Daoy (cell line): ENCODE measurements at places on chromosomes 3 and 15.
A peak's percentile ranks its signal among the peaks of the same experiment; 100 is the strongest.

DNA sequence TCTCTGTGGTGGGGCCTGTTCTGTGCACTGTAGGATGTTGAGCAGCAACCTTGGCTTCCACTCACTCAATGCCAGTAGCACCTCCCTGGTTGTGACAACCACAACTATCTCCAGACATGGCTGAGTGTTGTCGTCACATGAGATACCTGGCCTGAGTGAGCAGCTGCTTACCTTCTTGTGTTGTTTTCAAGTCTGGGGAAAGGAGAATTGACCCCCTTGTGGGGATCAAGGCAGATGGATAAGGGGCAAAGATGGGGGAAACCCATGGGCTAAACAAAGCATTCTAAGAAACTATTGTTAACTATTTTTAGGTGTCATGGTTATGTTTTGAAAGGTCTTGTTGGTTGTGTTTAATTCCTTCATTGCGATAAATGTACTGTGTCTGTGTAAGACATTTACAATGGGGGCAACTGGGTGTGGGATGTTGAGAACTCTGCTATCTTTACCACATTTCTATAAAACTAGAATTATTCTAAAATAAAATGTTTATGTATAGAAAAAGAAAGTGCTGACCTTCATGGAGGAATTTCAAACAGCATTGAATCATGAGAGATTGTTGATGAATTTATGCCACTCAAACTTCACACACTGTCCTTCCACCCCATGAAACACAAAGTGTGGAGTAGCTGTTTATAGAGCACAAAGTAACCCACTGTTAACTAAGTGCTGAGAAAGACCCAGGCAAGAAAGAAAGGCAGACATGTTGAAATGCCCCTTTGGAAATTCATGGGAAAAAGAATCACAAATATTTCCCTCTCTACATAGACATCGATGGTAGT, 48.4 kb upstream of the SPTSSB start:
- DNase-seq, result no peak

DNA sequence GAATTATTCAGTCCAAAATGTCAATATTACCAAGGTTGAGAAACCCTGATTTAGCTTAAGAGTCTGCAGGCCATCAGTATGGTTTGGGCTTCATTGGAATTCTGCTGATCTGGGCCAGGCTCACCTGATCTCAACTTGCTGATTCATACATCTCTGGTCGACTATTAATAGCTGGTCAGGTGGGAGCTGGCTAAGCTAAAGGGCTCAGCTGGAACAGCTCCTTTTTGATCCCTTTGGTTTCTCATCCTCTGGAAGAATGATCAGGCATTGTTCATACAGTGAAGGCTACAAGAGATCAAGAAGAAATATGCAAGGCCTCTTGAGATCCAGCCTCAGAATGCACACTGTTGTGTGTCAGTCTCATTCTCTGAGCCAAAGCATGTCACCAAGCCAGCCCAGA, 123.3 kb upstream of the MME start:
- no peak for DNase-seq

GRCh38 chr15:89486726-89487050, 9.7 kb downstream of the RHCG start:
- no peak for DNase-seq

GRCh38 chr3:126956361-126956760, 26.6 kb upstream of the PLXNA1 start:
- DNase-seq, result no peak

DNA sequence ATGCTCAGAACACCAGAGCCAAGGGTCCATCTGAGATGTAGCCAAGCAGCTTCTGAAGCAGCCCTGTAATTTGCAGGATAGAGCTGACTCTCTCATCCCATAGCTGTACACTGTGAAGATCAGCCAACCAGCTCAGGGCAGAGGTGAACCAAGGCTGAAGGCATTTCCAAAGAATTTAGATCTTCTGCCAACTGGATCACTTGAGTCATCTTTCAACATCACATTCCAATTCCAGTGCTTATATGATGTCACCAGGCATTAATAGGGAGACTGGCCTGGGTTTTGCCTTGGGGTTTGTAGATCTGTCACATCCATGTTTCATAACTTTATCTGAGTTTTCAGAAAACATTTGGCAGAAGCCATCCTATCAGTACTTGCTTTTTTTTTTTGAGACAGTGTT, 98.2 kb downstream of the NR2F2 start:
- DNase-seq, result peak; percentile 89

- DNase-seq, result peak; percentile 23
Measured at GRCh38 chr3:71724584-71725270, 475 bp downstream of the EIF4E3 start.

DNA sequence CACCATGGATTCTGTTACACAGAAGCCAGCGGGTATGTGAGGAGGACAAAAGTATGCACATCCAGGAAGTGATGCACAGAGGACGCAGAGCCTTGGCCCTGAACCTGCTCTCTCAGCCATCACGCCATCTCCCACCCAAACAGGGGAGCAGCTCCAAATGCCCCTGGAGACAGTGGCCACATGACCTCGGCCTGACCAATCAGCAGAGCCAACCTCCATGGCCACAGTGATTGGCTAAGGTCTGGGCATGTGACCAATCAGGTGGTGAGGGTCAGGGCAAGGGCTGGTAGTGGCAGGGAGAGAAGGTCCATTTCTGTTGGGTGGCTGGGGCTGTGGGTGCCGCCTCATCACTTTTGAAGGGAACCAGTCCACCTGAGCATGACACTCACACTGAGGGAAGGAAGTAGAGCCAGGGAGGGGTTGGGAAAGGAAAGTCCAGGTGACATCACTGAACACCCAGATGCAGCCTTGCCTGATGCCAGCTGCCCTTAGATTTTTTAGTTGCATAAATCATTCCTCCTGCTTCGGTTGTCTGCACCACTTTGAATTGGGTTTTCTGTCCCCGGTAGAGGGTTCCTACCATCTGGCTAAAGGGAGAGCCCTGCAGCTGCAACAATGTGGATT, 70.3 kb upstream of the IQSEC1 start:
- no peak for DNase-seq

DNA sequence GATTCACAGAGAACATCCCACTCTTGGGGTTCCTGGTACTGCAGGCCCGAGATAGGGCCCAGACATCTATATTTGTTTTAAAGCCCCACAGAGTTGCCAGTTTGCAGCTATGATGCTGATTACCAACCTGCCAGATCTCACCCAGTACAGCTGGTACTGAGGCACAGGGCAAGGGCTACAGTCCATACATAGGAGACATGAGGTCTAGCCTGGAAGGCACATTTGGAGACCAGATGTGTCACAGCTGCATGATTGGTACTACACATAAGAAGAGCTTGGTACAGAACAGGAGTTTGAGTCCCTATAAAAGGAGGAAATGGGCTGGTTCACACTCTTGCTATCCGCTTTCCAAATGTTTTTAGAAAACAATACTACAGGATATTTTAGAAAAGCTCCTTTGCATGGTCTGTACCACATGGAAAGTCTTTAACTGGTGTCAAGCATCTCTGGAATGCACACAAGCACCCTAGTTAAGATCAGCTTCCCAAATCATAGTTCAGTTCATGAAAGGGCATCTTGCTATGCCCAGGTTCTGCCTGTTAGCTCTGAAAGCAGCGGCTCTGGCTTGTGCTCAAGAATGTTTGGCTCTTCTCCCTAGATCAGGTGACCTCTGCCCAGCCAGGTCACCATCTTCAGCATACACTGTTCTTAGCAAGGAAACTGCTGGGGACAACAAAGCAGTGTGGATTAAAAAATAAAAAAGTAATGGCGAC, 20.6 kb downstream of the MTMR14 start:
- no peak for DNase-seq

DNA sequence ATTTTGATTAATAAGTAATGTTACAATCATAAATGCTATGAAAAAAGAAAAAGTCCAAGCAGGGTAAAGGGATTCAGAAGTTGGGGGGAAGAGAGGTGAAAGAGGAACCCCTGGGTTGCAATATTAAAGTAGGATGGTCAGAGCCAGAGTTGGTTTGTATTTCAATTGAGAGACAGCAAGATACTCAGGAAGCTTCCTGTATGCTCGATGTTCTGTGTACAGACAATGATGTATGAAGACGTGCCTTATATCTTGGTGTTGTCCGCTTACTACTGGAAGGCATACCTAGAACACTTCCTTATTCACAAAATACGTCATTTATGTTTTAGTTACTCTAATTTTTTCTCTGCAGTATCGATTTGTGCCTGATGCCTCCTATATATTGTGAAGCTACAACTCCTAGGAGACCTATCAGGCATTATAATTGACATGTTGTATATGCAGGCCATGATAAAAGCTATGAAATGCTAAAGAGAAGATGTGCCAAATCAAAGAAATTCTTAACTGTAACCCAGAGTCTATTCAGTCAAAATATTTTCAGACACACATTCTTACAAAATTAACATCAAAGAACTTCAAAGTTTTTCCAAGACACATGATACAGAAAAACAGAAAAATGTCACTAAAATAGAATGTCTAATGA, 87.5 kb downstream of the TBL1XR1 start:
- no peak for DNase-seq

- DNase-seq, result no peak
Measured at GRCh38 chr15:25990220-25990619, 127.1 kb upstream of the ATP10A start.

DNA sequence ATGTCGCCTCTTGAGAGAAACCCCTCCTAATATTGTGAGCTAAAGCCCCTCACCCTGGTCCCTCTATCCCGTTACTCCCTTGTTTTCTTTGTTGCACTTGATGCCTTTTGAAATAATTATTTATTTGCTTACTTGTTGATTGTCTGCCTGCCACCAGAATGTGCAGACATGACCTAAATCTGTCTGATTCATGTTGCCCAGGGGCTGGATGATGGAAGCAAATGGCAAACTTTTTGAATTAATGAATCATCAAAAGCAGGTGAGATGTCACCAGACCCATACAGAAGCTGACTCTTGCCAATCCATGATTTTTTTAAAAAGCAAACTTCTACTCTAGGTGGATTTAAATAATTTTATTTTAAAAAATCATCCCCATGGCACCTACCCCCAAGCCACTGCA, 49.3 kb downstream of the GRIP2 start:
- peak; percentile 18 for DNase-seq

DNA sequence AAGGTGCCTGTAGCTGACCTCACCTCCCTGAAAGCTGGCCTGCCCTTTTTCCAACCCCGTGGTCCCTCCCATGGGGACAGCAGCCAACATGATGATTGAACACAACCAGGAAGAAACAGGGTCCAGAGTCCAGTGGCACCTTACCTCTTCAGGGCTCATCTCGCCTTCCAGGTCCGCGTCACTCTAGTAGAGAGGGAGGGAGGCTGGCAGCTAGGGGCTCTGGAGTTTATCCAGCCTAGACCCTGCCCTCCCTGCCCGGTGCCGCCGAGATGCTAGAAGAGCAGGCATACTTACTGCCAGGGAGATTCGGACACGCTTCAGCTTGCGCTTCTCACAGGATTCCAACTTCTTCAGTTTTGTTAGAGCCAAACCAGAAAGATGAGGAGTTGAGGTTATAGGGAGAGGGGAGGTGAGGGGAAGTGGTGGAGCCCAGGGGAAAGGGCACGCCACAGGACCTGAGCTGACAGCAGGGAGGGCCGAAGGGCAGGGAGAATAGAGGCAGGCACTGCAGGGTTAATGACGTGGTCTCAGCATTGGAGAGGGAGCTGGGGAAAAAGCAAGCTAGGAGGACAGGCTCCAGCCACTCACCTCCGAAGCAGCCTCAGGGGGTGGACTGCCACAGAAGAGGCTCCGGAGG, 9.1 kb downstream of the CLCN2 start:
- DNase-seq, result no peak

GRCh38 chr3:40718681-40719080, 193.9 kb downstream of the ZNF621 start:
- no peak for DNase-seq

- peak; percentile 35 for DNase-seq
Measured at GRCh38 chr3:119628816-119629445, 31.2 kb downstream of the PLA1A start.

GRCh38 chr3:43794776-43795175, 104.0 kb downstream of the ABHD5 start:
- peak; percentile 9 for DNase-seq

DNA sequence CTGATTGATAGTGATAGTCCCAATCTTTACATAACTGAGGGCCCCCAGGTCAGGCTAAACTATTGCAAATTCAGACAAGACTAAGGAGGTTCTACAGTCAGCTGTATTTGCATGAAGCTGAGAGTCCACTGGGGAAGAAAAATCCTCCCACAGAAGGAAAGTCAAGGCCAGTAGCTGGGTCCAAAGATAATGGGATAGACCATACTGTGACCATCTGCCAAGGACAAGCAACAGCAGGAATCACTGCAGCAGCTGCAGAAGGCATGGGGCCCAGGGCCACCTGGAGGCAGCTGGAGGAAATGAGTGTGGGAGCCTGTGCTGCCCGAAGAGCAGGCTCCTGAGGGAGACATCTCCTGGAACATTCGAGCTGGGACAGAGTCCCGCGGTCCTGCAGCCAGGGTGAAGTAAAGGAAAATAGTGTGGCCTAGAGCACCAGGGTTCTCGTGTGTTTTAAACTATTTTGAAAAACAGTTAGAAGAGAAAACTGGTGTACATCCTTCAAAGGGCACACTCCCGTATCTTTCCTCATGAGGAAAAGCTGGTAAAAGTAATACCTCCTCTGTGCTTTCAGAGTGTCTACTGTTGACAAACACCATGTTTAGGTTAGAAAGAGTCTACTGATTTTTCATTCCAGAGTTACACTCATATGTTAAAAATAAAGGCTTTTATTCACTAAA, 13.2 kb upstream of the TMEM212 start:
- peak; percentile 86 for DNase-seq

GRCh38 chr15:75468913-75469598, 17.6 kb upstream of the SIN3A start:
- no peak for DNase-seq

GRCh38 chr15:70608144-70608543, 155.2 kb downstream of the UACA start:
- DNase-seq, result no peak

DNA sequence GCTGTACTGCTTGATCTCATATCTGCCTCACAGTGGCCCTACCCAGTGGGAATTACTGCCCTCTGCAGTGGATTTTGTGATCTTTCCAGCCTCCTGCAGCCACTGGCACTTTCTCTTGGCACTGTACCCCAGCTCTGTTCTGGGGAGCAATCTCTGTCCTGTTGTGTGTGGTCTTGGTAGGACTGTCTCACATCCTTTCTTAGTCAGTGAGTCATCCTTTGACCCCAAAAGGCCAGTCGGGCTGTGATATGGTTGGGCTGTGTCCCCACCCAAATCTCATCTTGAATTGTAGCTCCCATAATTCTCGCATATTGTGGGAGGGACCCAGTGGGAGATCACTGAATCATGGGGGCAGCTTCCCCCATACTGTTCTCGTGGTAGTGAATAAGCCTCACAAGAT, 133.3 kb upstream of the TPM1 start:
- no peak for DNase-seq

- DNase-seq, result no peak
Measured at GRCh38 chr3:38210141-38210757, 44.9 kb downstream of the OXSR1 start.

GRCh38 chr15:51283026-51283425, 55.4 kb downstream of the CYP19A1 start:
- DNase-seq, result no peak

GRCh38 chr3:15959434-15959811, 161.6 kb upstream of the ANKRD28 start:
- DNase-seq, result no peak

DNA sequence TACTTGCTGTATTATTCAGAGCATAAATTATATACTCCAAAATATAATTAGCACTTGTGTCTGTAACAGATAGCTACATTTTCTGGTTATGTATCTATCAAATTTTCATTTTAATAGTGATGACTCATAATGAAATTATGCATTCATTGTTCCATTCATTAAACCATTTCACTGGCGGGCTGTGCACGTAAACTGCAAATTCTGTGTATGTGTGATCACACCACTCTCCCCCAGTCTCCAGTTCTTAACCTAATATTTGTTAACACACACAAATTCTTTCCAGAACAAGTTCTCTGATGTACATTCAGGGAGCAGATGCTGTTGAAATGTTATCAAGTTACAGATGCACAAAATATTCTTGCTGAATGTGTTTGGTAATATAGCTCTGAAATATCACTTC, 3.8 kb upstream of the KCNMB2 start:
- no peak for DNase-seq
